Activated T-cell treated with anti-CD3 and anti-CD28 coated beads, Interleukin-2, amount 50 U/mL, for 72 hours (primary cell): ENCODE measurements at places on chromosomes 16 and 17. TPM values are rescaled to one million over a fixed set of nuclear protein-coding genes. Genes with fewer than 3 reads are reported as not detected.

Gene ANKRD13B
- total RNA-seq: 13.5 TPM

- peaks cover 3% of the 10 kb centered on the region for H3K36me3 ChIP-seq
- no peaks in the 10 kb centered on the region for H3K27me3 ChIP-seq
- peaks cover 20% of the 10 kb centered on the region for H3K4me1 ChIP-seq
- no peak for DNase-seq
- no peak overlapping the region for H3K27ac ChIP-seq
These were observed 30.1 kb downstream of the GNPTG start for GRCh38 chr16:1381612-1382406.

- peaks cover 4% of the 10 kb centered on the region for H3K4me1 ChIP-seq
- no peak overlapping the region for H3K4me3 ChIP-seq
- peaks cover 16% of the 10 kb centered on the region for H3K27me3 ChIP-seq
These were observed 7.0 kb downstream of the TPSD1 start for GRCh38 chr16:1262846-1263221.

DNA sequence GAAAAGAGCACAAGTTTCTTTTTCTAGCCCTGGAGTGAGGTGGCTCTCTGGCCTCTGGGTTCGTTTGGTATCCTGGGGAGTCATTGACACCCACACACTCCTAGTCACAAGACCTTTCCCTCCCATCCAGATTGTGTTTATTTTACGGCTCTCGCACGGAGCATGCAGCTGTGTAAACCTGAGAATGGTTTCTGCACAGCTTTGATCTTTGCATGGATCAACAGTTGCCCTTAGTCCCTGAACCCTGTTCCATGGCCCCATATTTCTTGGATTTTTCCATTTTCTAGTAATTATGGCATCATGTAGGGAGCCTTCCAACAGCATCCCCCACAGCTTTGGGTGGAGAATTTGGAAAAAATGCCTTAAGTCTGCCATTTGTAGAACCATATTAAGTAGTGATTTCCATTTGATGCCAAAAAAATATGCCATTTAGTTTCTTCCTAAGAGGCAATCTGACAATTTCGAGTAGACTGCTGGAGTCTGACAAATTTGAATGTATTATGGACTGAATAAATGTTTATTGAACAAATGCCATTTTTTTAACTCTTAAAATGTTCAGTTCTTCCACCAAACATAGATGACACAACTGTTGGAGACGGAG lies 197.7 kb downstream of the WWOX start:
- no peaks in the 10 kb centered on the region for H3K4me1 ChIP-seq
- H3K4me3 ChIP-seq: no peak overlapping the region
- DNase-seq: no peak
- H3K27me3 ChIP-seq: no peaks in the 10 kb centered on the region
- H3K27ac ChIP-seq: no peak overlapping the region

Gene PRSS22
- total RNA-seq: not detected

GRCh38 chr17:27491713-27492190 lies 35.5 kb downstream of the KSR1 start:
- no peak for DNase-seq
- no peak overlapping the region for H3K27ac ChIP-seq
- H3K27me3 ChIP-seq: no peaks in the 10 kb centered on the region
- peaks cover 18% of the 10 kb centered on the region for H3K36me3 ChIP-seq

Gene CD300H
- total RNA-seq: not detected

DNA sequence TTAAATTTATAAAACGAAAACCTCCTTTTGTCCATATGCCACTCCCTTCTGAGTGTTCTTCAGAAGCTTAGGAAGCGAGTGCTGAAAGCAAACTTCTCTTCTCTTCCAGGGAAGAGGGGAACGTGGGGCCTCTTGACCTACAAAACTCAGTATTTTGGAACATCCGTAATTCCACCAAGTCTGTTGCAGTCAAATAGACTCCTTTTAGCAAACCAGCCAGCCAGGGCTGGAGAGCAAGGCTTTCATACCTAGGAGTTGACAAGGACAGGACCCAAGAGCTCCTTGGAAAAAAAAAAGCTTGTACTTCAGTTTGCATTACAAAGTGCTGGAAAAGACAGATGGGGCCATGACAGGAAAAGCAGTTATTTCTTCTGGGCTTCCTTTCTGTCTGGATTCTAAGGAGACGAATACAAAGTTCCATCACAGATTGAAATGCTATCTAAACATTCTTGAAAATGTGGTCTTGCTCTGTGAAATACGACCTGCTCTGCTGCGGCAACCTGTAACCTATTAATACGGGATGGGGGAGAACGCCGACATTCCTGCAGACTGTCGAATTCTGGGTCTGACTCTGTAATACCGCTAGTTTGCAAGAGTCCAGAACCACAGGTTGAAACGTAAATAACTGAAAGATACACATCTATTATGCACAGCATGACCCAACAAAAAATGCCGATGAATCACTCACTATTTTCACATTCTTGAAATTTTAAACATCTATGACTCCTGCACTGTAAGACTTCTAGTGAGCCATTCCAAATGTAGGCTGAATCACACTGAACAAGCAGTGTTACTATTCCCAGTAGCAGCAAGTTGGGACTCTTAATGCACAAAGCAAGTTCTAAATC lies 20.6 kb downstream of the VPS53 start:
- H3K4me1 ChIP-seq: no peaks in the 10 kb centered on the region
- DNase-seq: no peak
- H3K27me3 ChIP-seq: no peaks in the 10 kb centered on the region
- H3K27ac ChIP-seq: no peak overlapping the region
- H3K36me3 ChIP-seq: peaks cover 14% of the 10 kb centered on the region
